ENCODE measurements at places on chromosomes 3 and 15. TPM values are rescaled to one million over a fixed set of nuclear protein-coding genes. Genes with fewer than 3 reads are reported as not detected.

- no peak overlapping the region for H3K4me3 ChIP-seq
- H3K36me3 ChIP-seq: no peaks in the 10 kb centered on the region
- H3K27ac ChIP-seq: no peak overlapping the region
- H3K27me3 ChIP-seq: no peaks in the 10 kb centered on the region
- no peaks in the 10 kb centered on the region for H3K4me1 ChIP-seq
- DNase-seq: no peak
These were observed 33.8 kb upstream of the ACP3 start for GRCh38 chr3:132283440-132283839.

DNA sequence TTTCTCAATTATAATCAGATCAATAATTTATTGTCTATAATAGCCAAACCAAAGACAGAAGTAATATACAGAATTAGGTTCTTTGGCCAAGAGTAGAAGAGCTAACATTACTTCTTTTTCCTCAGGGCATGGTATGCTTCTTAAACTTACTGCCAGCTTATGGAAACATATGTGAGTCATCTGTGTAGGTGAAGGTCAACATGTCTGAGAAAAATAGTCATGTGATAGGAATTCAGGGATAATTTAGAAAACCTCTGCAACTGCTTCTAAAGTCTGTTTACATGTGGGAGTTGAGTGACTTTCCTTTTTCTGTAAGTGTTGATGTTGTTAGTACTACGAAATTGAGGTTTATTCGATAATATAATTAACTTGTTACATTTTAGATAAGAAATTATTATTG lies 19.2 kb upstream of the MAP6D1 start:
- no peaks in the 10 kb centered on the region for H3K4me1 ChIP-seq
- no peaks in the 10 kb centered on the region for H3K36me3 ChIP-seq
- DNase-seq: no peak
- H3K27ac ChIP-seq: peak overlapping the region; percentile 30

GRCh38 chr3:53083521-53083920 lies 37.6 kb upstream of the SFMBT1 start:
- DNase-seq: no peak
- H3K4me3 ChIP-seq: no peak overlapping the region
- H3K36me3 ChIP-seq: peaks cover 13% of the 10 kb centered on the region
- H3K27ac ChIP-seq: peak overlapping the region; percentile 38
- H3K4me1 ChIP-seq: peaks cover 11% of the 10 kb centered on the region

- DNase-seq: no peak
- H3K4me3 ChIP-seq: no peak overlapping the region
- H3K27me3 ChIP-seq: no peaks in the 10 kb centered on the region
- peaks cover 80% of the 10 kb centered on the region for H3K4me1 ChIP-seq
These were observed 17.8 kb downstream of the LRIG1 start for GRCh38 chr3:66483006-66483405.

- peaks cover 8% of the 10 kb centered on the region for H3K4me1 ChIP-seq
- no peak overlapping the region for H3K4me3 ChIP-seq
- H3K36me3 ChIP-seq: no peaks in the 10 kb centered on the region
- no peaks in the 10 kb centered on the region for H3K27me3 ChIP-seq
- no peak for DNase-seq
These were observed 4.6 kb upstream of the UQCRC1 start for GRCh38 chr3:48614044-48614443.

GRCh38 chr15:36517758-36518157 lies 61.7 kb upstream of the CDIN1 start:
- no peaks in the 10 kb centered on the region for H3K27me3 ChIP-seq
- no peak overlapping the region for H3K4me3 ChIP-seq
- DNase-seq: no peak
- no peaks in the 10 kb centered on the region for H3K4me1 ChIP-seq

GRCh38 chr3:148873270-148873927 lies 8.3 kb downstream of the CPA3 start:
- H3K27me3 ChIP-seq: no peaks in the 10 kb centered on the region
- H3K27ac ChIP-seq: no peak overlapping the region
- H3K4me1 ChIP-seq: no peaks in the 10 kb centered on the region

- peak overlapping the region; percentile 78 for H3K27ac ChIP-seq
- no peak for DNase-seq
- H3K27me3 ChIP-seq: no peaks in the 10 kb centered on the region
- peaks cover 24% of the 10 kb centered on the region for H3K4me1 ChIP-seq
- H3K36me3 ChIP-seq: no peaks in the 10 kb centered on the region
These were observed 53.0 kb upstream of the GSK3B start for GRCh38 chr3:120147072-120147871.

GRCh38 chr3:71994203-71994602 lies 209.3 kb upstream of the PROK2 start:
- DNase-seq: no peak
- no peaks in the 10 kb centered on the region for H3K4me1 ChIP-seq
- no peaks in the 10 kb centered on the region for H3K27me3 ChIP-seq
- no peak overlapping the region for H3K27ac ChIP-seq

GRCh38 chr15:29815000-29815710 lies 7.1 kb downstream of the TJP1 start:
- no peaks in the 10 kb centered on the region for H3K36me3 ChIP-seq
- no peaks in the 10 kb centered on the region for H3K27me3 ChIP-seq
- DNase-seq: no peak

- H3K27ac ChIP-seq: no peak overlapping the region
- H3K36me3 ChIP-seq: no peaks in the 10 kb centered on the region
- peaks cover 19% of the 10 kb centered on the region for H3K4me1 ChIP-seq
- no peak for DNase-seq
These were observed 63.3 kb downstream of the ABTB1 start for GRCh38 chr3:127735767-127736693.

GRCh38 chr3:98630416-98630815 lies 37.0 kb upstream of the CPOX start:
- no peak overlapping the region for H3K4me3 ChIP-seq
- no peak for DNase-seq
- no peaks in the 10 kb centered on the region for H3K4me1 ChIP-seq
- no peaks in the 10 kb centered on the region for H3K27me3 ChIP-seq
- no peaks in the 10 kb centered on the region for H3K36me3 ChIP-seq

DNA sequence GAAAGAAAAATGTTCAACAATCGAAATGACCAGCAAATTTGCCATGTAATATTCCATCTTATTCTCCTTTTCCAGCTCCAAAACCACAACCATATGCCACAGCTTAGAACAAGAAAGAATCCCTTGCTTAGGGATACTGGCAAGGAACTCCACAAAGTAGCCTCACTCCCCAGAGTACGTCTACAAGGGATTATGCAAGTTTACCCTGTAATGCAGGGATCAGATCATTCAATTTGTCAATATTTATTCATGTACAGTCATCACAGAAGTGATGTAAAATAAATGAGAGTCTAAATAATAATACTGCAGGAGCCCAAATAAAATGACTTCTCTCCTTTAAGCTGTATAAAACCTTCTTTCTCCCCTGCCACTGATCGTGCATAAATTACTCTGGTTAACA lies 23.5 kb upstream of the MYO1E start:
- H3K27ac ChIP-seq: no peak overlapping the region
- H3K27me3 ChIP-seq: no peaks in the 10 kb centered on the region
- no peak for DNase-seq
- H3K36me3 ChIP-seq: no peaks in the 10 kb centered on the region

GRCh38 chr3:144948711-144949110 lies 977.1 kb downstream of the DIPK2A start:
- H3K4me3 ChIP-seq: no peak overlapping the region
- H3K27ac ChIP-seq: no peak overlapping the region
- no peaks in the 10 kb centered on the region for H3K27me3 ChIP-seq

DNA sequence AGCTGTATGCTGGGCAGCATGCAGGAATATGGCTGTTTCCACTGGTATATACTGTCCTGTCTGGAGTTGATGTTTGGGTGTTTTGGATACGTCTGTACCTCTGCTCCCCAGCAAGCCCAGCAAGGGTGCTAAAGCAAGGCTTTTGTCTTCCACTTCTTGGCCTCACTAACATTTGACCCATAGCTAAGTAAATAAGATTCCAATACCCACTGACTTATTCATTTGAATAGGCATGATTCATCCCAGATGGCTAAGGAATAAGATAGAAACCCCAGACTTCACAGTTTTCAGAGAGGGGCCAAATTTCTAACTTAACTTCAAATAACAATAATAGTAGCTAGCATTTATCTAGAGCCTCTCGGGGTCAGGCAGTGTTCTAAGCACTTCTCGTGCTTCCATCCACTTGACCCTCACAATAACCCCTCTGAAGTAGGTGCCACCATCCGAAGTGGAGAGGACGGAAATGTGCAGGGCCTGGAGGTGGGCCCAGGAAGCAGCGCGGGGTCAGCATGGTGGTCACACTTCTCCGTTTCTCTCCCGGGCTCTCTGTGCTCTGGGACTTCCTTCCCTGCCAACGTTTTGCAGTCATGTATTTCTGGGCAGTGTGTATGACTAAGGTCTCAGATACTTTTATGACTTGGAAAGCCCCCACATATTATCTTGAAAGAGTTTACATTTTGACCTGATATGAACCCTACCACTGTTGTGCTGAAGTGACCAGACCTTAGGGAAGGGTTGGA lies 39.3 kb downstream of the LRRK1 start:
- H3K4me1 ChIP-seq: no peaks in the 10 kb centered on the region
- no peak overlapping the region for H3K4me3 ChIP-seq
- no peak overlapping the region for H3K27ac ChIP-seq

DNA sequence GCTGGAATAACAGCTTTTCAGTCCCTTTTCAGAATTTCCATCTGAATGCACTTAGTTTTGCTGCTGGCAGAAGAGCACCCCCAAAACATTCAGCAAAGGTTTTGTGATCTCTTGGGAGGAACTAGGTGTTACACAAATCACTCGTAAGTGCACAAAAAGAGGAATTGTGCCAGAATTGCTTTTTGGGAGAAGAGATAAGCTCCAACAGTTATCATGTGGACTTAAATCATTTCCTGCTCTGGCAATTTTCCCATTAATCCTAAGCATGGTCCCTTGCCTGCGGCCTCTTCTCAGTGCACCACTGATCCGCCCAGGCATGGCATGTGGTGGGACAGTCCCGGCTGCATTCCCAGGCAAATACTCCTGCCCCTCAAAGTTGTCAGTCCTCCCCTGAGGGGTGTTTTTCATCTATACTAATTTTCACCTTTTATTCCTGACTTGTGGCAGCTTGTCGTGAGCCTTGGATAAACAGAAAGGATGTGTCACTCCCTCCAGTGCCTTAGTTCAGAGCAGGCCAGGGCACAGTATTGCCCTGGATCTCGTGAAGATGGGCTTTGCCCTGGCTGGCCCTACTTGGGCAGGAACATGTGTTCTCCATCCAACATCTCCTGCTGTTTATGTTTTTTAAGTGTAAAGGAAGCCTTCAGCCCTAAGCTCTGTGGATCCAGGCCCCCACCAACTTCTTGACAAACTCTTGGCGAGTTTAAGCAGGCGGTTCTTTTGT lies 44.6 kb upstream of the VILL start:
- DNase-seq: no peak
- no peaks in the 10 kb centered on the region for H3K27me3 ChIP-seq
- H3K4me1 ChIP-seq: peaks cover 17% of the 10 kb centered on the region
- peak overlapping the region; percentile 61 for H3K27ac ChIP-seq
- H3K4me3 ChIP-seq: no peak overlapping the region

DNA sequence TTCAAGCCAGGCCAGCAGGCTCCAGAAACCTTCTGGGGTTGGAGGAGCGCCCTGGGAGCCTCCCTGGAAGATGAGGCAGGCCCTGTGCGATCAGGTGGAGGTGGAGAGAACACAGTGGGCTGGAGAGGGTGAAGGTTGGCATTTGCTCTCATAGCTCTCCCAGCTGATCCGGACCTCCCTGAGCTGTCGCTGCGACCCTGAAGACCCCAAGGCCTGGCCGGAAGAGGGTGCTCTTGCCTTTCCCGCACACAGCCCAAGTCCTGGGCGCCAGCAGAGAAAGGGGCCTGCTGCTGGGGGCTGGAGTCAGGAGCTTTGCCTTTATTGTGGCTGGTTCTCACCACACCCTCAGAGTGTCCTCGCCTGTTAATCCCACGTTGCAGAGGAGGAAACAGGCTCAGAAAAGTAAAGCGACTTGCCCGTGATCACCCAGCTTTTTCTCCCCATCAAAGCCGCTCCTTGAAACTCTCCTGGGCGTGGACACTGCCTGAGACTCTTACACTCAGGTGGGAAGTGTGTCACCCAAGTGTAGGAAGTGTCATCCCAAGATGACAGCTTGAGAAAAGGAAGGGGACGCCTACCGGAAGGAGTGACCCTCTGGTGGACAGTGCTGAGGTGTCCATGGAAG lies 8.6 kb upstream of the RPL29 start:
- no peaks in the 10 kb centered on the region for H3K36me3 ChIP-seq
- no peak overlapping the region for H3K27ac ChIP-seq
- no peak for DNase-seq

DNA sequence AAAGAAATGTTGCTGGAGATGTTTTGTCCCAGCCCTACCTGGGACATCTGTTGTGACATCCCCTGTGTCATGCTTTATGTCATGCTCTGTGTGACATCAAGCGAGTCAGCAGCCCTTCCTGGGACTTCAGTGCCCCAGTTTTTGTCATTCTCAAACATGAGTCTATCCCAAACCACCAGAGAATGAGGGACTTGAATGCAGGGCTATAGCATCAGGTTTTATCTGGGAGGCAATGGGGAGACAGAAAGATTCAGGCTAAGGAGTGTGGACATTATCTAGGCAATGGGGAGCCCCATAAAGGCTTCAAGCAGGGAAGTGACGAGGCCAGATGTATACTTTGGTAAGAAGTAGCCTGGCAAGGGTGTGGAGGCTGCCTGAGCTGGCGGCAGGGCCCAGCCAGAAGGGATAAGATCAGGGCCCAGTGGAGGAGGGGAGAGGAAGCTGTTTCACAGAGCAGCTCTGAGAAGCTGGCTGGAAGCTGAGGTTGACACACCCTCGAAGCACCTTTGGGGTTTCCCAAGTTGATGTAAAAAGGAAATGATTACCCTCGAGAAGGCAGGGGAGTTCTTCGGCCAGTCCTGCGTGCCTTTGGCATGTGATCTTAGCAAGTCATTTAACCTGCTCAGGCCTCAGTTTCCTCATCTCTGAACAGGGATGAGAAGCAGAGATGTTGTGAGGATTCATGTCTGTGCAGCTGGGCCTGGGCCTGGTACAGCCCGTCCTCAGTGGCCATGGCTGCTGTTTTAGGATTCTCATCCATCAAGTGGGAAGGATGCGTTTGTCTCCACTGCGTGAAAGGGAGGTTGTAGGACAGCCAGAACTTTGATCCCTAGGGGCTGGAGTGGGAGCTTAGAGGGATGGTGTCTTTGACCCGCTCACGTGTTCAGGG lies 34.3 kb downstream of the IRAK2 start:
- no peaks in the 10 kb centered on the region for H3K36me3 ChIP-seq
- no peak for DNase-seq
- peak overlapping the region; percentile 81 for H3K27ac ChIP-seq
- peaks cover 72% of the 10 kb centered on the region for H3K4me1 ChIP-seq
- no peak overlapping the region for H3K4me3 ChIP-seq
- H3K27me3 ChIP-seq: no peaks in the 10 kb centered on the region

GRCh38 chr3:189842681-189843602 lies 211.8 kb downstream of the TP63 start:
- H3K36me3 ChIP-seq: no peaks in the 10 kb centered on the region
- no peak overlapping the region for H3K4me3 ChIP-seq
- H3K27ac ChIP-seq: peak overlapping the region; percentile 84

GRCh38 chr15:80123034-80123433 lies 29.8 kb upstream of the FAH start:
- no peaks in the 10 kb centered on the region for H3K4me1 ChIP-seq
- H3K27ac ChIP-seq: no peak overlapping the region
- no peaks in the 10 kb centered on the region for H3K27me3 ChIP-seq
- H3K4me3 ChIP-seq: no peak overlapping the region

- no peak for DNase-seq
- H3K27ac ChIP-seq: peak overlapping the region; percentile 87
- no peak overlapping the region for H3K4me3 ChIP-seq
These were observed 251.9 kb upstream of the HES1 start for GRCh38 chr3:193884027-193884426.

The GPR87 gene
- 55.1 TPM for total RNA-seq

The LYZL4 gene
- not detected for total RNA-seq

The IQCF5 gene
- not detected for total RNA-seq

The GPR156 gene
- 0.94 TPM for total RNA-seq

The ANKRD34C gene
- not detected for total RNA-seq

The AP4E1 gene
- 11.1 TPM for total RNA-seq

The PIGZ gene
- total RNA-seq: 7.4 TPM

The CD86 gene
- total RNA-seq: 5.0 TPM

Data from esophagus squamous epithelium (tissue), 5 donors.